ENCODE measurements at places on chromosomes 7 and 10. TPM values are rescaled to one million over a fixed set of nuclear protein-coding genes. Genes with fewer than 3 reads are reported as not detected.

GDF2 gene
- polyA plus RNA-seq, result not detected

PSD gene
- polyA plus RNA-seq, result 5.3 TPM

LIPN gene
- polyA plus RNA-seq, result not detected

TCAF2 gene
- polyA plus RNA-seq, result 11.7 TPM

EIF3B gene
- polyA plus RNA-seq, result 90.2 TPM

WEE2 gene
- 0.09 TPM for polyA plus RNA-seq

NPY4R2 gene
- not detected for polyA plus RNA-seq

CYP3A7 gene
- polyA plus RNA-seq, result 0.24 TPM

ACSM6 gene
- polyA plus RNA-seq, result not detected

GPR26 gene
- polyA plus RNA-seq, result not detected

ZNF736 gene
- 8.1 TPM for polyA plus RNA-seq

RAMP3 gene
- polyA plus RNA-seq, result 3.4 TPM

LOXL4 gene
- polyA plus RNA-seq, result 9.5 TPM

PIP gene
- polyA plus RNA-seq, result not detected

AFAP1L2 gene
- polyA plus RNA-seq, result 34.0 TPM

ZPBP gene
- not detected for polyA plus RNA-seq

RASSF4 gene
- 78.0 TPM for polyA plus RNA-seq

KEL gene
- 0.87 TPM for polyA plus RNA-seq

CUX1 gene
- 38.3 TPM for polyA plus RNA-seq

AGAP6 gene
- polyA plus RNA-seq, result 18.5 TPM

FAM237B gene
- polyA plus RNA-seq, result 0.06 TPM

APBB1IP gene
- polyA plus RNA-seq, result 1.6 TPM

SLC16A12 gene
- 1.2 TPM for polyA plus RNA-seq

TUBAL3 gene
- polyA plus RNA-seq, result 0.20 TPM

SPDYE2B gene
- polyA plus RNA-seq, result 2.7 TPM

CLIP2 gene
- 18.5 TPM for polyA plus RNA-seq

SNCG gene
- 4.6 TPM for polyA plus RNA-seq

FZD8 gene
- polyA plus RNA-seq, result 21.9 TPM

KLF14 gene
- polyA plus RNA-seq, result 1.1 TPM

ATG9B gene
- 0.73 TPM for polyA plus RNA-seq

PPP1R3C gene
- 161 TPM for polyA plus RNA-seq

TMEM270 gene
- polyA plus RNA-seq, result not detected

TSPAN12 gene
- polyA plus RNA-seq, result 67.6 TPM

MRC1 gene
- polyA plus RNA-seq, result 14.5 TPM

CPXM2 gene
- 0.25 TPM for polyA plus RNA-seq

CFAP46 gene
- polyA plus RNA-seq, result 0.24 TPM

IL15RA gene
- polyA plus RNA-seq, result 2.2 TPM
